ENCODE measurements at places on chromosomes 16 and 17.

GRCh38 chr16:77090062-77090461 lies 100.9 kb upstream of the MON1B start:
- no peak for DNase-seq

- DNase-seq, result no peak
Observed at GRCh38 chr17:11240041-11240840, 772 bp upstream of the SHISA6 start.

DNA sequence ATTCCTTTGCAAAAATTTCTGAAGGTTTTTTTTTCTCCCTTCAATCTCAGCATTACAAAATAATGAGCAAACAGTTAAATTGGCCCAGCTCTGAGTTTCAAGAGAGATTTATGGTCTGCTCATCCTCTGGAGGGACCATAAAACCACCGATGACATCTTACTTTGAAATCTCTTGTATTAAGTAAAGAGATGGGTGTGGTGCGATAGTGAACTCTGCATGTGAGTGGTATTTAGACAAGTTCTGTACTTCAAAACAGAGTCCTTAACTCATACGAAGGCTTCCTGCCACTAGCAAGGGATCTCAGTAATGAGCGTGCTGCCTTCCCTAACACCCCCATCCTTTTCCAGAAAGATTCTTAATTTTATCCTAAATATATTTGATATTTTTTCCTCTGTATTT lies 2.1 kb downstream of the FAM20A start:
- no peak for DNase-seq

DNA sequence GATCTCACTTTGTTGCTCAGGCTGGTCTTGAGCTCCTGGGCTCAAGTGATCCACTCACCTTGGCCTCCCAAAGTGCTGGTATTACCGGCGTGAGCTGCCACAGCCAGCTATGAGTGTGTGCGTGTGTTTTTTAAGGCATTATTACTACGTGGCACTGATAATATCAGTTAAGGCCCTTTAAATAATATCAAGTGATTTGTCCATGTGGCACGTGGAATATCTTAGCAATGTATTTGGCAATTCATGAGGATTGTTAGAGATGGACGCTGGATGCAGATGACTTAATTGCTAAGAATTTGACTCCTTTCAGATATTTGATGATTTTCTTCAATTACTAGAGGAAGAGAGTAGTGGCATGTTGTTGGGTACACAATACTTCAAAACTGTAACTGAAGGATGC lies 25.5 kb upstream of the PMP22 start:
- DNase-seq, result no peak

DNA sequence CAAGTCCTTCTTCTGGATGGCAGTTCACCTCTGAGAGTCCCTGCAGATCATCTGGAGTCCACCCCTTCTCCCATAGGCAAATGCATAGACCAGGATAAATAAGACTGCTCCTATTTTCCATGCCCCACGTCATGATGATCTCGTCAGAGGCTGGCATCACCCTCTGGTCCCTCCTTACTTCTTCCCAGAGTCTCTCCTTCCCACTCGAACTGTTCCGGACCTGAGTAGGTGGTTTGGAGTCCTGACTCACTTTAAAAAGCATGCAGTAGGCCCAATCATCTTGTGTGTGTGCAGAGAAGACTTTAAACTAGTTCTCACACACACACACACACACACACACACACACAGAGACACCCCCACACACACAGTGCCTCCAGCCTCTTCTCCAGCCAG lies 72.0 kb downstream of the SOX9 start:
- DNase-seq, result peak; percentile 40

DNA sequence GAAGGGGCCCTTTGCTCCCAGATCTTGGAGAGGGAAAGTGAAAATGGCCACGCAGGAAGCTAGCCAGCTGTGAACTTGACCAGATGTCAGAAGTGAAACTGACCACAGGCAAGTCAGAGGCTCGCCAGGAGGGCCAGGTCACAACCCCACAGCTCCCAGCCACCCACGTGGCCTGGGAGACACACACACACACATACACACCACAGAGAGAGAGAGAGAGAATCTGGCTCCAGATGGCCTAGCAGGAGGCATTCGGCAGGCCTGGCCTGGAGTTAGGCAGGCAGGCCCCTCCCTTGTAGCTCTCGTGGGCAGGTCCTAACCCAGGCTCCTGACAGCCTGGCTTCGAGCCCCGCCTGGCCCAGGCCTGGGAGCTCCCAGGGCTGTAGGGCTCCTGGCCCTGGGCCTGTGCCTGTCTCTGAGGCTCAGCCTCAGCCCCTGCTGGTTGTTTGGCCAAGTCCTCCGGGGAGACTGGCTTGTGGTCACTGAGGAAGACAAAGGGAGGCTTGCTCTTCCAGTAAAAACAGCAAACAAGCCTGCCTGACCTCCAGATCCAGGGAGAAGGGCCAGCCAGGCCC lies 20.2 kb downstream of the NGFR start:
- DNase-seq, result peak; percentile 61

DNA sequence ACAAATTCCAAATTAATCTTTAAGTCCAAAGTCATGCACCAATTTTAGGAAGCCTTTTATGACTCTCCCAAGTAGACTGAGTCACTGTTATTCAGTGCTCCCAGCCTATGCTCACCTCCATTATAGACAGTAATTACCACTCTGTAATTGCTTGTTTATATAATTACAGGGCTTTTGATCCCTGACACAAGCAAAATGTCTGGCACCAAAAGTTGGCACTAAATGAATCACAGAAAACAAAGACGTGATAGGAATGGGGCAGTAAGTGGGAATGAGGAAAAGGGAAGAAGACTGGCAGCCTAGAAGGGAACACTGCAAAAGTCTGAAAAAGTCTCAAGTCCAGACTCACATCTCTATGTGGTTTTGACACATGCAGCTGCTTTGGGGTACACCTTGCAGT lies 94.1 kb downstream of the SLC39A11 start:
- DNase-seq, result no peak

GRCh38 chr17:49694847-49695697 lies 12.7 kb downstream of the SLC35B1 start:
- peak; percentile 37 for DNase-seq

DNA sequence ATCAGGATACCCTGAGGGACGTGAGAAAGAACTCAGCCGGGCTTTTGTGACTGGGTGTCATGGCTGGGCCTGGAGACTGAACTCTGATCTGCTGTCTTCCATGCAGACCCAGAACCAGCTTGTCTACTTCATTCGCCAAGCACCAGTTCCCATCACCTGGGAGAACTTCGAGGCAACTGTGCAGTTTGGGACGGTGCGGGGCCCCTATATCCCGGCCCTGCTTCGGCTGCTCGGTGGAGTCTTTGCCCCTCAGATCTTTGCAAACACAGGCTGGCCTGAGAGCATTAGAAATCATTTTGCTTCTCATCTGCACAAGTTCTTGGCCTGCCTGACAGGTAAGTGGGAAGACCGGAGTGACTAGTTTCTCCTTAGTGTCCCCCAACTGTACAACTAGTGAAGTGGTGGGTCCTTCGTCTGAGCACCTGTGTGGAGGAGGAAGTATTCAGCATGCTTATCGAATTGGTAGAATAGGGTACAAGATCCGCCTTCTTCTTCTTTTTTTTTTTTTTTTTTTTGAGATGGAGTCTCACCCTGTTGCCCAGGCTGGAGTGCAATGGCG lies 15.5 kb downstream of the DNAH2 start:
- no peak for DNase-seq

DNA sequence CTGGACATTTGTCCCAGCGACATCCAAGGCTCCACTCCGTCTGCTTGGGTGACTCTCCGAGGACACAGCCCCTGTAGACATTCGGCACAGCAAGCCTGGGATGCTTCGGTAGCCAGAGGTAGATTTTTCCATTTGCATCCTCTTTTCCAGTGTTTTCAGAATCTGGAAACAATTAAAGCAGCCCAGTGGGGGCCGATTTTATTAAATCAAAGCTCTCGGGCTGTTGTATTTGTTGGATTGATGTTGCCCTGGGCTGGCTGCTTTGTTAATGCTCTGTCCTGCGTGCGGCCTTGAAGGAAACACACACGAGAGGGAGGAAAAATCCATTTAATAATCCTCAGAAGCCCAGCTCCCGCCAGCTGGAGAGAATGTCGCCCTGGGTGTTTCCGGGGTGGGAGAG lies 158.1 kb upstream of the CIBAR2 start:
- DNase-seq, result no peak

DNA sequence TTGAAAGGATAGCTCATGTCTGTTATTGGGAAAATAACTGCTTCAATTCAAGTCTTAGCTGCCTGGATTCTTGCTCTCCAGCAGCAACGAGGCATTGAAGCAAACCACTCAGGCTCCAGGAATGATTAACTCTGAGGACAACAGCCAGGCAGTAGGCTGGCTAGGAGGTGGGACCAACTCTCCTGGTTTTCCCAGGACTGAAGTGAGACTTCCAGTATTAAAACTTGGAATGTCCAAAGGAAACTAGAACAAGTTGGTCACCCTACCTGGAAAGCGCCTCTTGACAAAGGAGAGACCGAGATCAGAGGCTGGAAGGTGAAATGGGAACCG lies 100.7 kb downstream of the SALL1 start:
- DNase-seq, result no peak

- DNase-seq, result no peak
Observed at GRCh38 chr16:57684626-57685358, 9.8 kb upstream of the DRC7 start.

DNA sequence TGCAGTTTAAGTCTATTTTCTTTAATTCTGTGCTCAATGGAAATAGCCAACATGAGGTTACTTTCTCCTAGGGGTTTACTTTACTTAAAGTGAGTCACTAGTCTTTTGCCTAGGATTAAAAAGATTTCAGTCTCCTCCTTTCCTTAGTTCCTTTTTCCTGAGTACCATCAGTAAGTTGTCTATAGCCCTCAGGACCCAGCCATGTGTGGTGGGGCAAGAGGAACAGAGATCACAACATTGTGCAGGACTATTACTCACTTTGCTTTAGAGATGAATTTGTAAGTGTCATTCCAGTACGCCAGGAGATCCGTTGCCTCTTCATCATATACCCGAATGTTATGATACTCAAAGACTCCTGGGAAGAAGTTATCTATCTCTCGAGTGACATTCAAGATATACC lies 27.7 kb upstream of the CORO6 start:
- DNase-seq, result no peak

GRCh38 chr17:7330638-7331015 lies 1.5 kb upstream of the NEURL4 start:
- no peak for DNase-seq

DNA sequence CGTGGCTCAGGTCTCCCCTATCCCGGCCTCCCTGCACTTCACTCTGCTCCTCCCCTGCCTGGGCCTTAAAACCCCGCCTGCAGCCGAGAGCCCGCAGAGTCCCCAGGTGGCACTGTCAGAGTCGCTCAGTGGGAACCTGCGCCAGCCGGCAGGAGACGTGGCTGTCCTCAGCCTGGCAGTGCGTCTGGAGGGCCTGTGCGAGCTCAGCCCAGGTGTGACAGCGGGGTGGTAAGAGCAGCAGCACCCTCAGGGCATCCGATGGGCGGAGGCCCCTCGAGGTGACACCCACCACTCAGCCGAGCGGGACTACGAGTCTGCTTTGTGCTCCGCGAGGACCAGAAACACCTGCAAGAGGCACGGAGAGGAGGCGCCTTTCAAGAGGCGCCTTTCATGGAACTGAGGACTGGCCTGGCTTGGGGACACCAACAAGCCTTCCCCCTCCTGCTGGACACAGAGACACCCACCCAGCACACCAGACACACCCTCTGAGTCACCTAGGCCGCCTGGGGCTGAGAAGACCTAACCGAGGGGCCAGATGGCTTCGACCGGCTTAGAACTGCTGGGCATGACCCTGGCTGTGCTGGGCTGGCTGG lies at the start of gene CLDN9:
TSS of gene CLDN9 (plus strand) at position 96 of the 593 bp plus-strand sequence. CDS start at position 536, 440 bp downstream.
- no peak for DNase-seq

- peak; percentile 35 for DNase-seq
Observed at GRCh38 chr17:39979893-39980350, 685 bp upstream of the PSMD3 start.

GRCh38 chr17:22265807-22266206 lies 573.5 kb downstream of the KCNJ18 start:
- no peak for DNase-seq

GRCh38 chr16:50298591-50299507 lies 32.5 kb downstream of the ADCY7 start:
- DNase-seq, result no peak

DNA sequence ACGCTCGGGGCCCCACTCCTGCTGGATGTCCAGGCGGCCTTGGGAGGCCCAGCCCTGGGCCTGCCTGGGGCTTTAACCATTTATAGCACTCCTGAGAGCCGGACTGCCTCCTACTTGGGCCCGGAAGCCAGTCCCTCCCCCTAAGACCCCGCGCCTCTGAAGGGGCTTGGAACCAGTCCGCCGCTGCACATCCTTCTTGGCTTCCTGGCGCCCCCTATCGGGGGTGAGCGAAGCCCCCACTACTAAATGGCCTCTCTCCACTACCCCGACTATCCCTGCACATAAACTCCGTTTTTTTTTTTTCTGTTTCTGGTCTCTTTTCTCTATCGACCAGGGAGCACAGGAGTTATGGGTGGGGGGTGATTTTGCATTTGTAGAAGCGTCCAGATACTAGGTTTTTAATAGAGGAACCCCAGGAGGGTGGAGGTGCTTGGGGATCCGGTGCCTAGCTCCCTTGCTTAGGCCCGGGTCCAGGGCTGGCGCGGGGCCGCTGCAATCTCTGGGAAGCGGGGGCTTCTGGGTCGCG lies 633 bp upstream of the NOL3 start:
- no peak for DNase-seq

GRCh38 chr17:49438436-49439278 lies 24.0 kb upstream of the PHB1 start:
- DNase-seq, result no peak

DNA sequence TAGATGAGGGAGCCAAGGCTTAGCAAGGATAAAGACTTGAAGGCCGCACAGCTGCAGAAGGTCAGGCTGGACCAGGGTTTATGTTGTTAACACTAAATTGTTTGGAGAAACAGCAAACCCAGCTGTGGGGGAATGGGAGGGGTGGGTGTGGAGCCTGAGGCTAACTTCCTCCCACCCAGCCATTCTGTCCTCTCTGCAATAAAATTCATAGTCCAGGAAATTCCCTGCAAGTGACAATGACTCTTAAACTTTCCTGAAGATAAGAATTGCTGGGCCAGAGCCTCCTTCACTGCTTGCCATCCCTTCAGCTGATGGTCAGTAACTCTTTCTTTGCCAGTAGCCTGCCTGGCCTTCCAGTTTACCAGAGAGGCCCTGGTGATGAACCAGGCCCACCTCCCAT lies 19.4 kb upstream of the ATP5MC1 start:
- DNase-seq, result no peak

- DNase-seq, result no peak
Observed at GRCh38 chr16:85867189-85867588, 31.8 kb upstream of the IRF8 start.

- no peak for DNase-seq
Observed at GRCh38 chr17:68004201-68004600, 7.9 kb upstream of the C17orf58 start.

GRCh38 chr16:20181416-20181815 lies 107.7 kb upstream of the GPR139 start:
- no peak for DNase-seq

- no peak for DNase-seq
Observed at GRCh38 chr17:17766077-17766743, 70.6 kb downstream of the SREBF1 start.
